Dorsolateral prefrontal cortex (tissue), 122 donors: ENCODE measurements at places on chromosomes 4 and X.

DNA sequence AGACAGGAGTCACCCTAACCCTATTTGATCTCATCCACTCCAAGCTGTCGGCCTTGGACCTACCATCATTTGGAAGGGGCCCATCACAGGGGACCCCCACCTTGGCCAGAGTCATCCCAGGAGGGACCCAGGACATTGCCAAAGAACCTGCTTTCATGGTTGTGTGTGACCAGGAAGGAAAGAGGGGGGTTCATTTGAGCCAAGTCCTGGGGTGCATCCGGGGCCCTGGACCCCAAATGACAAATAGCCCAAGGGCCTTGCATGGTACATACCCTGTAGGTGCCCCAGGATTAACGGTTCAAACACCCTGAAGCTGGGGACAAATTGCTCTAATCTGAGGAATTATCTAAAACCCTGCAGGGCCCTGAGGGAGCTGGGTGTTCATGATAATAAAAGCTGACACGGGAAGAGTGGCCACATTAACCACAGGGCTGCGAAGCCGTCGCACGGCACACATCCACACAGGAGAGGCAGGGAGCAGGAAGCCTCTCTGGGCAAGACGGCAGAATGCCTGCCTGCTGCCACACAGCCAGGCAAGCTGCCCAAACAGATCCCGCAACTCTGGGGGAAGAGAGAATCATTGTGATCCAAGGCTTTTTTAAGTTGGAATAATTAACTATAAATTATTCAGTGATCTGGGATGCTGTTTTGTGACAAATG lies 28.2 kb upstream of the PPP2R2C start:
- DNase-seq, result no peak

- DNase-seq, result no peak
Measured at GRCh38 chr4:34939073-34939472, 1305.2 kb downstream of the ARAP2 start.

DNA sequence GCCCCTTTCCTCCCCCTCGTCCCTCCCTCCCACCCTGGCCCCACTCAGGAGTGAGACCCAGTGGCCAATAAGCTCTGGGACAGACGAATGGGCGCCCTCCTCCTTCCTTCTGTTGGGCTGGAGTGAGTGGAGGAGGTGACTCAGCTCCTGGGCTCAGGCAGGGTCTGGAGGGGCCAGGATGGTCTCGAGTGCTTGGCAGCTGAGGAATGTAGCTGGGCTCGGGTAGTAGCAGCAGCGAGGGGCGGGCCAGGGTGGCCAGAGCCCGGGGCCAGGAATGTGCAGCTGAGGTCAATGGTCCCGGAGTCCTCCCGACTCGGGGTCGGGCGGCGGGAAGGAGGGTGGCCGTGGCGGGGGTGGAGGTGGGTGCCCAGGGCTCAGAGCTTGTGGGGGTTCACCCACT lies 15.0 kb downstream of the G6PD start:
- no peak for DNase-seq

GRCh38 chr4:113447769-113448168 lies 313.8 kb downstream of the CAMK2D start:
- DNase-seq, result no peak

DNA sequence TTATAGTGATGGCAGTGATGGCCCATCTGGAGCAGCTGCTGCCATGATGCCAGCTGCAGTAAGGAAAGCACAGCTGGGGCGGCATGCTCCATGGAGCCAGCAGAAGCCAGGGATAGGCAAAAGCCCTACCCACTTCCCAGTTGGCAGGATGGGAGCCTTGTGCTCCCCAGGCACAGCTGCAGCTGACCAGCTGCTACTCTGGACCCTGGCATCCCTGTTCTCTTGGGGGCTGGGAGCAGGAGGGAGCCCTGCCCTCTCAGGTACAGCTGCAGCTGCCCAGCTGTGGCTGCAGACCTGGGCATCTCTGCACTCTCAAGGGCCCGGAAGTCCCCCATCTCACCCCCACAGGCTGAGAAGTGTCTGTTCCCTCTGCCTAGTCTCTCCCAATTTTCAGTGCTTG lies 531.9 kb downstream of the PCDH18 start:
- no peak for DNase-seq

DNA sequence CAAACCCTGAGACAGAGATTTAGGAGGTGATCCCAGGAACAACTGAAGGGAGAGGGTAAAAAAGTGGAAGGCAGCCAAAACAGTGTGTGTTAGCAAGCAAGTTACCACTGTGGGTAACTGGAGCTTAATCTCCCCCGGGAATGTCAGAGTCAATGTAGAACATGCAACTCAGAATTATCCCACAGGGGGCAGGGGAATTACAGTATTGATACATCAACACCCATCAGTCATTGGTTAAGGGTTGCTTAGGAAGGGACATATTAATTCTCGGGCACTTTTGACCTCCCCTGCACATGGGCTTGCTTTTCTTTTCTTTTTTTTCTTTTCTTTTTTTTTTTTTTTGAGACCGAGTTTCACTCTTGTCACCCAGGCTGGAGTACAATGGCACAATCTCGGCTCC lies 29.3 kb downstream of the CXorf58 start:
- DNase-seq, result no peak

- DNase-seq, result no peak
Measured at GRCh38 chr4:94141001-94141400, 66.7 kb upstream of the SMARCAD1 start.

GRCh38 chr4:186900984-186901383 lies 177.3 kb upstream of the FAT1 start:
- DNase-seq, result no peak

DNA sequence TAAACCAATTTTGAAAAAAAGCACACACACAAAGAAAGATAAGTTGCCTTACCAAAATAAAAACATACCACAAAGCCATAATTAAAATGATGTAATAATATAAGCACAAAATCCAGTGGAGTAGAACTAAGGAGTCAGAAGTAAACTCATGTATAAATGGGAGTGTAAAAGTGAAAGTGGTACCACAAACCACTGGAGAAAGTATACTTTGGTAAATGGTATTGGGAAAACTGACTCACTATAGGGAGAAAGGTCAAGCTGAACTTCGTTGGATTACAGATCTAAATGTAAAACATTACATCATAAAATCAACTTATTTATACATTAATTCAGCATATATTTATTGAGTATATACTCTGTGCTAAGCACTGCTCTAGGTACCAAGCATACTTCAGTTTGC lies 46.3 kb upstream of the HHIP start:
- no peak for DNase-seq

GRCh38 chrX:135346975-135347374 lies 37.7 kb downstream of the ETDC start:
- no peak for DNase-seq
